ENCODE measurements at places on chromosomes 7 and 10.

DNA sequence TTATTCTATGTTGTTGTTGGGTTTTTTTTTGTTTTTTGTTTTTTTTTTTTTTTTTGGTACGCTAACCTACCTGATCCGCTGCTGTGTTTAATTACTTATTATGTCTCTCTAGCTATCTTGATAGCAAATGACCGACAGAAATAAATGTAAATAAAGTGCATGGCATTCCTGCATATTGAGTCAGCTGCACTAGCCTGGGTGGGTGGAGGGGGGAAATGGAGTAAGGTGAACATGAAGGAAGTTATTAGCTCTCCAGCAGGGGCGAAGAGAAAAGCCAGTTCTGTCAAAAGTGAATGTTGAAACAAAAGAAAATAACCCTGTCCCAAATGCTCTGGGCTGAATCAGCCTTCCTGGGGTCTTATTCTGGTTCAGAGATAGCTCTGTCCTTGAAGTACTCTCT, 210.7 kb upstream of the MDFIC start:
- DNase-seq, result no peak

- DNase-seq, result no peak
Observed at GRCh38 chr7:24800667-24801066, 43.4 kb upstream of the GSDME start.

GRCh38 chr7:1566687-1567048, 3.2 kb downstream of the PSMG3 start:
- DNase-seq, result no peak

- DNase-seq, result peak; percentile 15
Observed at GRCh38 chr7:100127866-100128636, 1.3 kb downstream of the MBLAC1 start.

- DNase-seq, result no peak
Observed at GRCh38 chr7:141519623-141520022, 31.6 kb upstream of the AGK start.

DNA sequence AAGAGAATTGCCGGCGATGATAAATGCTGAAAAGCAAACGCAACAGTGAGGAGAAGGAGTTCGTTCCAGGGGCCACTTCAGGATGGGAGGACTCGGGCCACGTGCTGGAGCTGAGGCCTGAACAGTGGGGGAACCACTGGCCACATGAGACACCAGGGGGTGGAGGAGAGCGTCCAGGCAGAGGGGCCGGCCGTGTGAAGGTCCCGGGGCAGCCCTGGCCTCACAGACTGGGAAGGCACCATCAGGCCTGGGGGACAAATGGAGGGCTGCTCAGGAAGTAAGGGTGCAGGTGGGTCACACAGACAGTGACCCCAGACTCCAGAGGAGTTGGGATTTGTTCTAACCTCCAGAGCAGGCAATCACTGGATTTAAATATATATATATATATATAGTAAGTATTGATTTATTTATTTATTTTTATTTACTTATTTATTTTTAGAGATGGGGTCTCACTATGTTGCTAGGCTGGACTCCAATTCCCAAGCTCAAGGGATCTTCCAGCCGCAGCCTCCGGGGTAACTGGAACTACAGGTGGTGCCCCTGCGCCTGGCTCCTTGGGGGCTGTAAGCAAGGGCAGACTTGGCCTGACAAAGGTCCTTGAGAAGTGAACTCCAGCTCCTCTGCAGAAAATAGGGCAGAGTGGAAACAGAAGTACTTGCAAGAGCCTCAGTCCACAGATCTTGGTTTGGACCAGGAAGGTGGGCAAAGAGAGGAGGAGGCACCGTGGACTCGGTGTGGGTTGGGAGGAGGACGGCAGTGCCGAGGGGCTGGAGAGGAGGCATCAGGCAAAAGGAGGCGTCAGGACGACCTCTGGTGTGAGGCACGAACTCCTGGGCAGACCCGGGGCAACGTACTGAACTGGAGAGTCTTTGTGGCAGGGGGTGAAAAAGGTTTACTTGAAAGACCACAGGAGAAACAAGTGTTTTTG, 57.3 kb downstream of the TCERG1L start:
- no peak for DNase-seq

DNA sequence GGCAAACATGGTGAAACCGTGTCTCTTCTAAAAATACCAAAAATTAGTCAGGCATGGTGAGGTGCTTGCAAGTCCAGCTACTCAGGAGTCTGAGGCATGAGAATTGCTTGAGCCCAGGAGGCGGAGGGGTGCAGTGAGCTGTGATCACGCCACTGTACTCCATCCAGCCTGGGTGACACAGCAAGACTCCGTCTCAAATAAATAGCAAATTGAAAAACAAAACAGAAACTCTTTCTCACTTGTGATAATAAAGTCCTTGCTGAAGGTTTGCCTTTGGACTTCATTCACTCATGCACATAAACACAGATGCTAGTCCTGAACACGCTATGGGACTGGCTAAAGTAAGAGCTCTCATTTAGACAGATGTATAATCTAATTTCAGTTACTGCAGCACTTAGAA, 37.6 kb downstream of the ANK3 start:
- DNase-seq, result no peak

DNA sequence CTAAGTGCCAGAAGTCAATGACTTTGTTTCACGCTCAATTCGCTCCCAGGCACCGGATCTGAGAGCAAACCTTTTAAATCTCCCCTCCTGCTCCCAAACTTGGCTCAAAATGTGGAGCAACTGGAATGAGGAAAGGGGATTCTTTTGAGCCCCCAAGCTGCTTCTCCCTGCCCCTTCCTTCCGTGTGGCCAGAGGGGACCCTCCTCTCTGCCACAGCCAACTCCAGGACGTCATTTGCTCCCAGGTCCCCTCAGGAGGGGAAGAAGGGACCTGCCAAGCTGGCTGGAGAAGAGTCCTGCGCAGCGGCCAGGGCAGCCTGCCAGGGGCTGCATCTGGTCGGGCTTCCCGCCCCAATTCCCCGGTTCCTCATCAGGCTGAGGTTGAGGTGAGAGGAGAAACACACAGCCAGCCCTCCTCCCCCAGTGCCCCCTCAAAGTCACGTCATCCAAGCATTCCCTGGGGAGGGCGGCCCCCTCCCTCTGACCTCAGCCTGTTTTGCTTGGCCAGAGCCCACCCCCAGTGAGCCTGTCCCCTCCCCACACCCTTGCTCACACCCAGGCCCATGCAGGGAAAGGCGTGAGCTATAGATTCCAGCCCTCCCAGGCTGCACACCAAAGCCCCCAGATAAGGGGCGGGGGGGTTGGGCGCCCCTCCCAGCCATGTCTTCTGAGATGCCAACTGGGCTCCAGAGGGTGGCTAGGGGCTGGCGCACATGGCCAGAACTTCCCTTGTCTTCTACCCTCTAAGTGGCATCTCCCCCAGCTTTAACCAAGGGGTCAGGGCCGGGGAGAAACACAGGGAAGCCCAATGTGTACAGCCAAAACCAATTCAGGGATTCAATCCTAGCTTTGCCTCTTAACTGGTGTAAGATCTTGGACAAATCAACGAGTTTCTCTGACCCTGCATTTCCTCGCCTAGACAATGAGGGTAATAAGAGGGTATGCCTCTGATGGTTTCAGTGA, 35.0 kb downstream of the SH3PXD2A start:
- DNase-seq, result no peak

- no peak for DNase-seq
Observed at GRCh38 chr7:73740771-73741170, 2.2 kb upstream of the ABHD11 start.

GRCh38 chr7:95529701-95530100, 44.0 kb downstream of the ASB4 start:
- no peak for DNase-seq

GRCh38 chr7:96558530-96558929, 151.1 kb downstream of the SEM1 start:
- no peak for DNase-seq

DNA sequence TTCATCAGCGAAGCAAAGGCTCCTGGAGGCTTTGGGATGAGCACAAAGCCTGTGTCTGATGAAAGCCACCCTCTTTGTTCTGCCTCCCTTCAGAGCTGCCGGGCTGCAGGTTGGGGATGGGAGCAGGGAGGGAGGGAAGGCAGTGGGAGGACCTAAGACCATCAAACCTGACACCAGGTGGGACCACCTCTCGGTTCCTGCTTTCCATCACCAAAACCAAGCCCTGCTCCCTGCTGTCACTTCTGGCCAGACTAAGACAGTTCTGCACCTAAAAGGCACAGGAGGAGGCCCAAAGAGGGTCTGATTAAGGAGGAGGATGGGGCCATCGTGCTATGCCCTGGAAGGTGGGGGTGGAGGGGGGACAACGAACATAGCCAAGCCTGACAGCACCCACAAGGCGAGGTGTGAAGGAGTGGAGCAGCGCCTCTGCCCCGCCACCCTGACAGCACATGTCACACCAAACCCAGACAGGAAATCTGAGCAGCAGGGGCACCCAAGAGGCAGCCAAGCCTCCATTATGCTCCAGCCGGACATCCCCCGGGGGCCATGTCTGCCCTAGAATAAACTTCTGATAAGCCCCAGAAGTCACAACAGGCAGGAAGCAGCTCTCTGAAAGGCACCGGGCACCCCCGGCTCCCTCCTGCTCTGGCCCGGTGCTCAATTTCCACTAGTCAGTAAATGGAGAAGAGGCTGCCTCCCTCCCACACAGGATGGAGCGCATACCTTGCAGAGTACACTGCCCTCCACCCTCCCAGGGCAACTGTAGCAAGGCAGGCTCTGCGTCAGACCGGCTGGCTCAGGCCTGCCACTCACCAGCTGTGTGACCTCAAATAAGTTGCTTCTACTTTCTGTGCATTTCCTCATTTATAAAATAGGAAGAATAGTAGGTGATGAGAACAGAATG, 48.9 kb downstream of the DLG5 start:
- DNase-seq, result no peak

Measured in HTR-8/SVneo (cell line).